Ovary (tissue), 10 donors: ENCODE measurements at places on chromosomes 5 and 9. TPM values are rescaled to one million over a fixed set of nuclear protein-coding genes. Genes with fewer than 3 reads are reported as not detected.

- H3K27ac ChIP-seq = no peak overlapping the region
- peaks cover 10% of the 10 kb centered on the region for H3K4me1 ChIP-seq
- H3K27me3 ChIP-seq = no peaks in the 10 kb centered on the region
- H3K36me3 ChIP-seq = no peaks in the 10 kb centered on the region
- DNase-seq = no peak
- H3K4me3 ChIP-seq = no peak overlapping the region
Measured at GRCh38 chr9:114409103-114409780, 21.5 kb upstream of the AKNA start.

LAMC3 gene
- 5.7 TPM for total RNA-seq

DNA sequence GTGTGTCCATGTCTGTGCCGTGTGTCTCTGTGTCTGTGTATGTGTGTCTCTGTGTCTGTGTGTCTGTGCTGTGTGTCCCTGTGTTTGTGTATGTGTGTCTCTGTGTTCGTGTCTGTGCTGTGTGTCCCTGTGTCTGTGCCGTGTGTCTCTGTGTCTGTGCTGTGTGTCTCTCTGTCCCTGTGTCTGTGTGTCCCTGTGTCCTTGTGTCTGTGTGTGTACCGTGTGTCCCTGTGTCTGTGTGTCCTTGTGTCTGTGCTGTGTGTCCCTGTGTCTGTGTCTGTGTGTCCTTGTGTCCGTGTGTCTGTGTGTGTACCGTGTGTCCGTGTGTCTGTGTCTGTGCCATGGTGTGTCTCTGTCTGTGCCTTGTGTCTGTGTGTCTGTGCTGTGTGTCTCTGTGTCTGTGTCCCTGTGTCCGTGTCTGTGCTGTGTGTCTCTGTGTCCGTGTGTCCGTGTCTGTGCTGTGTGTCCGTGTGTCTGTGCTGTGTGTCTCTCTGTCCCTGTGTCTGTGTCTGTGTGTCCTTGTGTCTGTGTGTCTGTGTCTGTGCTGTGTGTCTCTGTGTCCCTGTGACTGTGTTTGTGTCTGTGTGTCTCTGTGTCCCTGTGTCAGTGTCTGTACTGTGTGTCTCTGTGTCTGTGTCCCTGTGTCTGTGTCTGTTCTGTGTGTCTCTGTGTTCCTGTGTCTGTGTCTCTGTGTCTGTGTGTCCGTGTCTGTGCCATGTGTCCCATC is 23.2 kb downstream of the CACNA1B start:
- no peaks in the 10 kb centered on the region for H3K36me3 ChIP-seq
- H3K27ac ChIP-seq = no peak overlapping the region
- no peak overlapping the region for H3K4me3 ChIP-seq
- no peaks in the 10 kb centered on the region for H3K4me1 ChIP-seq
- H3K27me3 ChIP-seq = no peaks in the 10 kb centered on the region
- no peak for DNase-seq

DNA sequence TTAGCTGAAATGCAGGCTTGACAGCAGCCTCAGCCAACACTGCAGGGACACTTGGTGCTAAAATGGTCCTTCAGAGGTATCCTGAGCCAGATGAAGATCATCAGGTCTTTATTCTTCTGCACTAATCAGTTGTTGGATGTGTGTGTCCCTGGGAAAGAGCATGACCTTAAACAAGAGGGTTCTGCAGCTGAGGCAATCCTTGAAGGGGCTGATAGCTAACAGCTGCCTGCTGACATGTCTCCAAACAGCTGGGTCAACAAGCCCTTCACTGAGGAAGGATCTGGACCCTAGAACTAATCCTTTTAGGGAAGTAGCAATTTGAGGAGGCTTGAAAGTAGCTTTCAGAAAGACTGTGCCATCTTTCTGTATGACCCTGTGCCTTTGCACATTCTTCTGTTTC is 376.3 kb upstream of the ACTBL2 start:
- DNase-seq = no peak
- peaks cover 1% of the 10 kb centered on the region for H3K4me1 ChIP-seq
- no peak overlapping the region for H3K4me3 ChIP-seq
- no peaks in the 10 kb centered on the region for H3K36me3 ChIP-seq
- no peak overlapping the region for H3K27ac ChIP-seq

DNA sequence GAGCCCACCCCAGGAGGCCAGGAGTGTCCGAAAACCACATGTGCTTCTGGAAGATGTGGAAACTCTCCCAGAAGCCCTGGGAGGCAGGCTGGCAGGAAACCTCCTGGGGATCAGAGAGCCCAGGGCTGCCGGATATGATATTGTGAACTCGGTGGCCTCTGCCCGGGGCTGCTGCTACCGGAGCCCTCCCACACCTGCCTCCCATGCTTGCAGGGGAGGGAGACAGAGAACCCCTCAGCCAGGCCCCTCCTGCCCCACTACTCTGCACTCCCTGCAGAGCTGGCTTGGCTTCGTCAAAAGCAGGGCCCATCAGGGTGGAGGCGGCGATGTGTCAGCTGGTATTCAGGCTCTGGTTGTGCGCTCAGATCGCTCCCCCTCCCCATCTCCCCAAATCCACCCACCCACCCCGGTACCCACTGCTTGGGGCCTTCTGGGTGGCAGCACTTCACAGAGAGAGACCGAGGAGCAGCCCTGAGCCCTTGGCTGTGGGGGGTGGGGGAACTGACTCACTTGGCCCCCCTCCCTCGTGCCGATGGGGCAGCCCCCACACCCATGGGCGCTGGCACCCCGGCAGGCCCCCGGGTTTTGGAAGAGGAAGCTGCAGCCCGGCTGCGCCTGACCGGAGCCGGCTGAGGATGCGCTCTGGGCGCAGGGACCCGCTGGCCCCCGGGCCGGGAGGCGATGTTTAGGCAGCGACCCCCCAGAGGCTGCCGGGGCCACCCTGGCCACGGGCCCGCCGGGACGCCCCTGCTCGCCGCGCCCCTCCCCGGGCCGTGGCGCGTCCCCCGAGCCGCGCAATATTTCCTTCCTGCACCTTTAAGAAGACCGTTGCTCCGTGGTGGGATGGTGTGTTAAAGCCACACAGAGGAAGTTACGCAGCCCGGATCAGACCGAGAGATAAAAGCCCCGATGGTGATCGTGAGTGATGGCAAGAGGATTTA is 786 bp upstream of the NTNG2 start:
- H3K27me3 ChIP-seq = peaks cover 5% of the 10 kb centered on the region
- DNase-seq = no peak
- H3K27ac ChIP-seq = no peak overlapping the region
- H3K36me3 ChIP-seq = no peaks in the 10 kb centered on the region
- H3K4me3 ChIP-seq = peak overlapping the region; percentile 54
- peaks cover 9% of the 10 kb centered on the region for H3K4me1 ChIP-seq

GRCh38 chr5:172224996-172225395 is 31.0 kb downstream of the EFCAB9 start:
- no peak overlapping the region for H3K4me3 ChIP-seq
- H3K27ac ChIP-seq = no peak overlapping the region
- DNase-seq = no peak
- no peaks in the 10 kb centered on the region for H3K27me3 ChIP-seq

DNA sequence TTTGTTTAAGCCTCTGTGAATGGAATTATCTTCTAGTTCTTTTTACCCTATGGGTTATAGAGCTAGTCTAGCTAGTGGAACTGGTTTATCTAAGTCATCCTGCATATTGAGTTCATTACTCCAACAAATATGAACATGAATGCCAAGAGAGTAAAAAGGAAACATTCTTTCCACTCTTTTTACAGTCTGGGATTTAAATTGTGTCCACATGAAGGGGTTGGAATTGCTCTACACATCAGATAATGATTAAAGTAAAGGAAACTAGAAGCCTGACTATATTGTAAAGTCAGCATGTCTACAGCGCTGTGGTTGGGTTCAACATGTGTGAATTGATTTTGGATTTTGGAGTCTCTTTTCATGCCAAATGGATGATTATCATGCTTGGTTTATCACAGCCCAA is 173.1 kb downstream of the CCDC171 start:
- H3K27ac ChIP-seq = no peak overlapping the region
- H3K36me3 ChIP-seq = no peaks in the 10 kb centered on the region
- DNase-seq = no peak
- H3K4me3 ChIP-seq = no peak overlapping the region
- H3K4me1 ChIP-seq = no peaks in the 10 kb centered on the region

DNA sequence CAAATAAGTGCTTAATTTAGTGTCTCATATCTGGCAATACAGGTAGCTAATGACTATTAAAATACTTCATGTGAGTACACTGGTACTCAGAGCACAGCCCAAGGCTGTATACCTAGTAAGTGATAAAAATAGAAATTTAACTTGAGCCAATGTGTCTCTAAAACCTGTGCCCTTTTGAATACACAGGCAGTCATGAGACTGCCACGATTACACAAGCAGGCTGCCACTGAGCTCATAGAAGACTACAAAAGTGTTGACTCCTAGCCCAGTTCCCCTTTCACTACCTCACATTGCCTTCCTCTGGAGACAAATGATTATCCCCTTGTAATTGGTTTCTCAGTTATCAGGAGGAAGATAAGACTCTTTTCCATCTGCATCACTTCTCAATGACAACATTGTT is 66.3 kb upstream of the PAPPA start:
- no peaks in the 10 kb centered on the region for H3K4me1 ChIP-seq
- no peaks in the 10 kb centered on the region for H3K36me3 ChIP-seq
- DNase-seq = no peak

- H3K4me1 ChIP-seq = no peaks in the 10 kb centered on the region
- no peak for DNase-seq
- no peak overlapping the region for H3K27ac ChIP-seq
- no peaks in the 10 kb centered on the region for H3K36me3 ChIP-seq
- H3K27me3 ChIP-seq = no peaks in the 10 kb centered on the region
Measured at GRCh38 chr5:103375863-103376591, 117.5 kb downstream of the MACIR start.

GRCh38 chr9:70466976-70467561 is 52.6 kb upstream of the KLF9 start:
- H3K4me1 ChIP-seq = no peaks in the 10 kb centered on the region
- H3K4me3 ChIP-seq = no peak overlapping the region
- no peak for DNase-seq
- H3K36me3 ChIP-seq = no peaks in the 10 kb centered on the region
- no peaks in the 10 kb centered on the region for H3K27me3 ChIP-seq
- H3K27ac ChIP-seq = no peak overlapping the region

FOXD4L4 gene
- total RNA-seq = not detected

C9orf153 gene
- 0.32 TPM for total RNA-seq

DNA sequence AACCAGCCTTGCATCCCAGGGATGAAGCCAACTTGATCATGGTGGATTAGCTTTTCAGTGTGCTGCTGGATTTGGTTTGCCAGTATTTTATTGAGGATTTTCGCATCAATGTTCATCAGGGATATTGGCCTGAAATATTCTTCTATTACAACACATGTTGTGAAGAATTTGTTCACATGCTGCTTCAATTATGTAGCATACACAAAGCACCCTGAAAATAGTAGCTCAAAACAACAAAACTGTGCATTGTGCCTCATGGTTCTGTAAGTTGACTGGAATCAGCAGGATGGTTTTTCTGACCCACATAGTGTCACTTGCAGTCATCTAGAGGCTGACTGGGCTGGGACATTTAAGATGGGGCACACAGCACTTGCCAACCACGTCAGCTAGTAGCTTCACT is 193.9 kb downstream of the SYK start:
- H3K27ac ChIP-seq = no peak overlapping the region
- no peaks in the 10 kb centered on the region for H3K27me3 ChIP-seq
- no peak for DNase-seq
- no peaks in the 10 kb centered on the region for H3K4me1 ChIP-seq
- H3K36me3 ChIP-seq = no peaks in the 10 kb centered on the region
- H3K4me3 ChIP-seq = no peak overlapping the region

DNA sequence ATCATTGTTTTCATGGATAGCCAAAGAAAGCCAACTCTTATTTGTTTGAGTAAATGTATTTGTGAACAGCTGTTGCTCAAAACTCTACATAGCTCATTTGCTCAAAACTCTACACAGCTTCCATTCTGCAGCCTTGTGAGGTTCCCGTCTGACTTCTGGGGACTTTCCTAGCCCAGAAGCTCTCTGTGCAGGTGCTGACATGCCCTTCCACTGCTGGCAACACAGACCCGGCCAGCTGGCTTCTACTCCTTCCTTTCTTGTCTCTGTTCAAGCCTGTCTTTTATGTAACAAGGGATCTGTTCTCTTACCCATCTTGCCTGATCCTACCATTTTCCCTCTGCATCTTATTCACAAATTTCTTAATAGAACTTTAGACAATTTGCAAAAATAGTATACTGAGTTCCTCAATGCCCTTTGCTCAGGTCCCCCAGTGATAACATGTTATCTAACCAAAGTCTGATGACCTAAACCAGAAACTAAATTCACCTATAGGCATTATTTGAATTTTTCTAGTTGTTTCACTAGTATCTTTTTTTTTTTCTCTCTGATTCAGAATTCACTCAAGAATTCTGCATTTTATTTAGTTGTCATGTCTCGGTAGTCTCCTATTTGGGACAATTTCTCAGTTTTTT is 556.5 kb upstream of the SEMA6A start:
- no peaks in the 10 kb centered on the region for H3K36me3 ChIP-seq
- no peak overlapping the region for H3K27ac ChIP-seq
- no peak for DNase-seq
